Amniotic stem cell (primary cell): ENCODE measurements at places on chromosomes 7 and 10.

DNA sequence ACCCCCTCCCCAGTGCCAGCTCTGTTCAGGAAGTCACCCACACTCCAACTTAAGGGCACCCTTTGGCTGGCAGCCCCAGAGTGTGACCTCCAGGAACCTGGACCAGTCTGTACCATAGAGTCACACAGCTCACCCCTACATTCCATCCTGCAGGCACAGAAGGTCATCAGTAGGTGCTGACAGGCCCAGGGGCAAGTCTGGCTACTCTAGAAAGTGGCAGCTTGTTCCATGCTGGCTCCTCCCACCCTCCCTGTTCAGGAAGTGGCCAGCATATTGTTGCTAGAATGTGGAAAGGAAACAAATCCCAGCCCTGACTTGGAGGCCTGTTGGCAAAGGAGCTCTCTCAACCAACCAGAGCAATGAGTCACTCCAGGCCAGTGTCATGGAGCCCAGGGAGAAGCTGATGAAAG lies 3.2 kb upstream of the NCOA4 start:
- DNase-seq, result peak; percentile 11

DNA sequence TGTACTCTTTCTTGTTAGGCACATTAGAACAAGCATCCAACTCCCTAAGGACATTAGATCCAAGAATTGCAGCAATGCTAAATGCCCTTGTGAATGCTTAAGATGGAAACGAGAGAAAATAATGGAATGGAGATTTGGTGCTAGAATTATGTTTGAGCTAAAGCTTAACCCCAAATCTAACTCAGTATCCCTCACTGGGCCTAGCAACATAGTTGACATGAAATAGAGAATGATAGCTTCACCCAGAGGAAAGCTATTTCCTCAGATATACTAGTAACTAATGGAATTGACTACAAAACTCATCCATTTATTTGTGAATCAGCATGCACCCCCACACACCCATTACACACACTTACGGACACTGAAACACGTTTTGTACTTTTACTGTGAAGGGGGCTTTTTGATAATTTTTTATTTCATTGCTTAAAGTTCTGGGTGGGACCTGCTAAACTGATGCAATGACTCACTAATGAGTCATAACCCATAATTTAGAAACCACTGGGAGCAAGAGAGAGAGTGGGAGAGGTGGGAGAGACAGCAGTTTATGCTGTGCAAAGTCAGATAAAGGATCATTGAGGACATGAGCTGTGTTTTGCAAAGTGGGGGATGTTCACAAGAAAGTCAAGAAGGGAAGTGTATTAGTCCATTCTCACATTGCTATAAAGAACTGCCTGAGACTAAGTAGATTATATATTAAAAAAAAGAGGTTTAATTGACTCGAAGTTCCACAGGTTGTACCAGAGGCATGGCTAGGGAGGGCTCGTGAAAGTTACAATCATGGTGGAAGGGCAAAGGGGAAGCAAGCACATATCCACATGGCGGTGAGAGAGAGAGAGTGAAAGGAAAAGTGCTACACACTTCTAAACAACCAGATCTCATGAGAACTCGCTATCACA lies 382.7 kb downstream of the SFMBT2 start:
- no peak for DNase-seq

DNA sequence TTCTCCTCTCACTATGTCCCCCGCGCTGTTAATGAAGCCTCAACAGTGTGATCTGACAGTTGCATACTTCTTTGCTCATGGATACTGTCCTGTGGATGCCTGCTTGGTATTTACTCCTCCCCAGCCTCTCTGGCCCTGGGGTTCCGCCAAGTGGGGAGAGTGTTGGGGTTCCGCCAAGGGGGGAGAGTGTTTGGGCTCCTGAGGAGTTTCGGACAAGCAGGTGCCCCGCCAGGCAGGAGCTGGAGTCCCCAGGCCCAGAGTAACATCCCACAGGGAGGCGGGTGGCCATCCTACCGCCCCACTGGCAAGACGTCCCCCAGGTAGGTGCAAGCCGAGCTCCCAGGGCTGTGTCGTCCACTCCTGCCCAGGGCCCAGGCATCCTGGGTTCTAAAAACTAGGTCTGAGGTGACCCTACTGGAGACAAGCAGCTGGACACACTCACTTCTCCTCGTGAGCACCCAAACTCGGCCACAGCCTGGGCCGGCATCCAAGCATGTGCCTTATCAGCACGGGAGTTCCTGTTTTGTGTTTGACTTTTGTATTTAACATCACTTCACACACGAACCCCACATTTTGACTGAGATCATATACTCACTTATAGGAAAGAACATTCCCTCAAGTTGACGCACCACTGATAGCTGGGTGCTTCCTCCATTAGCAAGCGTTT lies 34.2 kb downstream of the CAMK2B start:
- DNase-seq, result no peak

DNA sequence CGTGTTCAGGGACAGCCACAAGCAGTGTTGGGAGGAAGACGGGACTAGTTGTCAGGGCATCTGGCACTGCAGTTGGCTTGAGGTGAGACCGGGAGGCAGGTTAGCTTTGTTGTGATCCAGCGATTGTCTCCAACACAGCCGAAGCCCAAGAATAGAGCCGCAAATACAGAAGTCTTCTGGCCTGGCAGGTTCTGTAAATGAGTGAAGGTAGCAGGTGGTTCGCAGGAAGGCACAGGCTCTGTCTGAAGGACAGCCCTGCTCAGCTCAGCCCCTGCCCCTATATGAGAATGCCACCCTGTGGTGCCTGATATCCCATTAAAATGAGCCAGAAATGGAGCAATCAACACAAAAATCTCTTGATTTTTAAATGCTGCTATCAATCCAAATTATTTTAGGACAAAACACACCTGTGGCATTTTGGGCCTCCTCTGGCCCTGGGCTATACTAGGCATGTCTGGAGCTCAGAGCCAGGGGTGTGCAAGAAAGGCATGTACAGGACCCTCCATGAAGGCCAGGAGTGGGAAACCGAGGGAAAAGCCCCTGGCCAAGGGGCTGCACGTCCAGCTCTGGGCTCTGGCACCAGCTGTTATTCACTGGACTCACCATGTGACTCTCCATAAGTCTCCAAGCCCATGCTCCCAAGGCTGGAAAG lies 11.2 kb upstream of the C10orf71 start:
- no peak for DNase-seq

GRCh38 chr7:24050991-24051560 lies 232.9 kb upstream of the NPY start:
- no peak for DNase-seq

DNA sequence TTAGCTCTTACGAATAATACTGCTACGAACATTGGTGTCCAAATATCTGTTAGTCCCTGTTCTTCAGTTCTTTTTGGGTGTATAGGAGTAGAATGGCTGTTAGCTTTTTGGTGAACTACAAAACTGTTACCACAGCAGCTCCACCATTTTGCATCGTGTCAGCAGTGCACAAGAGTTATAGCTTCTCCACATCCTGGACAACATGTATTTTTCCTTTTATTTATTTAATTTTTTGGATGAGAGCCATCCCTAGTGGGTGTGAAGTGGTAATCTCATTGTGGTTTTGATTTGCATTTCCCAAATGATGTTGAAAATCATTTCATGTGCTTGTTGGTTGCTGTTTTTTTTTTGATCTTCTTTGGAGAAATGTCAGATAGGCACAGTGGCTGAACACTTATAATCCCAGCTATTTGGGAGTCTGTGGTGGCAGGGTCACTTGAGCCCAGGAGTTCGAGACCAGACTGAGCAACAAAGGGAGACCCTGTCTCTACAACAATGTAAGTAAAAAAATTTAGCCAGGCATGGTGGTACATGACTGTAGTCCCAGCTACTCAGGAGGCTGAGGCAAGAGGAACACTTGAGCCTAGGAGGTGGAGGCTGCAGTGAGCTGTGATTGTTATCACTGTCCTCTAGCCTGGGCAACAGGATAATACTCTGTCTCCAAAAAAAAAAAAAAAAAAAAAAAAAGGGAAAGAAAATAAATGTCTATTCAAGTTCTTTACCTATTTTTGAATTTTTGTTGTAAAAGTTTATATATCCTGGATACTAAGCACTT lies 31.7 kb downstream of the TRIM24 start:
- DNase-seq, result no peak

DNA sequence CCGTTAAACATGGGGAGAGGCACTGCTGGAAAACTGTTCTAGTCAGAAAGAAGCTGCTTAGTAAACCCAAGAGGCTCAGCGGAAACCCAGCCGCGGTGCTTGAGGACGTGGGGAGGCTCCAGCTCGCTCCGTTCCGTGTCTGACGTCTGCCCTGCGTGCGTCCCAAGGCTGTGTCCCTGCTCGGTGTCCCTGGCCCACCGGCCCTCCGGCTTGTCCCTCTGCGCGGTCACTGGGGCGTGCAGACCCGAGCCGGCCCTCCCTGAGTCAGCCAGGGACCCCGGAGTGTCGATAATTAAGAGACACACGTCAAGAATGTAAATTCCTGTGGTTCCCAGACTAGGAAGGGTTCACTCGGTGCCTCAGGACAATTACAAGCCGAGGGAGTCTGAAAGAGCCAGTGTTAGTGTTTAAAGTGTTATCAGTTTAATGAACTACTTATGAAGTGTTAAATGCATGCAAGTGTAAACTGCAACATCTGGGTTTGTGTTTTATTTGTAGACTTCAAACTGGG lies 98.9 kb downstream of the WDR11 start:
- peak; percentile 1 for DNase-seq

GRCh38 chr7:117346161-117346560 lies 23.3 kb upstream of the WNT2 start:
- no peak for DNase-seq

DNA sequence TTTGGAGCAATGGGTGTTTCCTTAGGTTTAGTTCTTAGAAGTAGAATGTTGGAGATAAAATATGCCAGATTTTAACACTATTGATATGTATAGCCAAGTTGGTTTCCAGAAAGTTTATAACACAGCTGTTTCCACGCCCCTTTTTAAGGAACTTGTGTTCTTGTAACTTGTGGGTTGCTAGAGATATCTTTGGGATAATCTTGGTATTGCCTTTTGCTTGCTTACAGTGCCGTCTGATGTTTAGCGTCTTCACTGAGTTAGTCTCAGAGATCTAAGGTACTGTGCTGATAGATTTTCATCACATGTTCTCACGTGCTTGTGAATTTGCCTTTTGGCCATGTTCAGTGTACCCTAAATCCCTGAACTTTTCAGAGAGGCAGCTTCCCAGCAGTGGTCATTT lies 12.4 kb downstream of the TMEM248 start:
- DNase-seq, result no peak

GRCh38 chr10:120262857-120263547 lies 194.0 kb upstream of the PLPP4 start:
- no peak for DNase-seq

DNA sequence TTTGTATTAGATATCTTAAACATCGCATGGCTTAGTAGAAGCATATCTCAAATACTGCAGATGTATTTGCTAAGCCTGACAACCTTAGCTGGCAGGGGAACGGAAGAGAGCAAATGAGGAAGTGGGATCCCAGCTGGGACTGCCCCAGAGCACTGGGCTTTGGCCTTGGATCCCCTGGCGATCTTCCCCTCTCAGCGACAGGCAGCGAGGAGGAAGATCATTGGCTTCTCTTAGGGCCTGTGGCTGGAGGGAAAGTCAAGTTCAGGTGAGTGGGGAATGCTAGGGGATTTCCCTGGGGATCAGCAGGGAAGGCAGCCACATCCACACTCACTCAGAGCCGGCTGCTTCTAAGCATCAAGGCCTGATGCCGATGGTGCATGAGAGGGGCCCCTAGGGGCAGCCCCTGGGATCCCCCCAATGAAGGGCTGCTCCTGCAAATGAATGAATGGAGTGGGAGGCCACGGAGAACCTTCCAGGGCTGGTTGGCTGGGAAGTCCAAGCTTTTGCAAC lies 42.0 kb downstream of the LYZL2 start:
- no peak for DNase-seq

GRCh38 chr7:149397470-149398043 lies 63.3 kb downstream of the ZNF777 start:
- no peak for DNase-seq

DNA sequence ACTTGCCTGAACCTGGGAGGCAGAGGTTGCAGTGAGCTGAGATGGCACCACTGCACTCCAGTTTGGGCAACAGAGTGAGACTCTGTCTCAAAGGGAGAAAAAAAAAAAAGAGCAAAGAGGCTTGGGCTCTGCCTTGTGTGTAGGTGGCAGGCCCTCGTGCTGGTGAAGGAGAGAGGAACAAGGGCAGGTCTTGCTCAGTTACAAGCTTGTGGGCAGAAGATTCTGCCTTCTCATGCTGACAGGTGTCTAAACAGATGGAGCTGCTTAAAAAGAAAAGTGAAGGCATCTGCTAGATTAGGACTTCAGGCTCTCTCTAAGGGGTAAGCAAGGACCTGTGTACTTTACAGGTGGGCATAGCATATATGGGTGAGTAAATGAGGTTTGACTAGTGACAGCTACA lies 65.5 kb upstream of the TRIM8 start:
- no peak for DNase-seq

DNA sequence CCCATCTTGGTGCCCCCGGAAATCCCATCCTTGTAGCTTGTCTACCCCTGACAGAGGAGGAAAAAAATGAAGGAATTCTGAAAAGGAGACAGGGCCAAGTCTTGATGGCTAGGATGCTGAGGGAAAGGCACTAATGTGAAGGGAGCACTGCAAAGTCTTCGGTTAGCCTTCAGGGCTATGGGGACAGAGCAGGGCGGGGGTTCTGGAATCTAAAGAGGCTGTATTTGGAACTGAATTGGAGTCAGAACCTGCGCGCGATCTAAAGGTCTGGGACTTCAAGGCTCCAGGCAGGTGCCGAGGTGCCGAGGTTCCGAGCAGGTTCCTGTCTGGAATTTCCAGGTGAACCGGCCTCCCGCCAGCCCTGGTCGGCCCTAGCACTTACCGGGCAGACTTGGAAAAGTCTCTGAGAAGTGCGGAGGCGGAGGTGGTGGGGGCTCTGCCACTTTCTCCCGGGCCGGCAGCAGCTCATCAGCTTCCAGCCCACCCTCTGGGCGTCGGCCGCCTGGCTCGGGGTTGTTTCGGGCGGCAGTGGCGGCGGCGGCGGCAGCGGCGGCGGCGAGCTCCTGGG lies 781 bp downstream of the GBX1 start:
- no peak for DNase-seq

DNA sequence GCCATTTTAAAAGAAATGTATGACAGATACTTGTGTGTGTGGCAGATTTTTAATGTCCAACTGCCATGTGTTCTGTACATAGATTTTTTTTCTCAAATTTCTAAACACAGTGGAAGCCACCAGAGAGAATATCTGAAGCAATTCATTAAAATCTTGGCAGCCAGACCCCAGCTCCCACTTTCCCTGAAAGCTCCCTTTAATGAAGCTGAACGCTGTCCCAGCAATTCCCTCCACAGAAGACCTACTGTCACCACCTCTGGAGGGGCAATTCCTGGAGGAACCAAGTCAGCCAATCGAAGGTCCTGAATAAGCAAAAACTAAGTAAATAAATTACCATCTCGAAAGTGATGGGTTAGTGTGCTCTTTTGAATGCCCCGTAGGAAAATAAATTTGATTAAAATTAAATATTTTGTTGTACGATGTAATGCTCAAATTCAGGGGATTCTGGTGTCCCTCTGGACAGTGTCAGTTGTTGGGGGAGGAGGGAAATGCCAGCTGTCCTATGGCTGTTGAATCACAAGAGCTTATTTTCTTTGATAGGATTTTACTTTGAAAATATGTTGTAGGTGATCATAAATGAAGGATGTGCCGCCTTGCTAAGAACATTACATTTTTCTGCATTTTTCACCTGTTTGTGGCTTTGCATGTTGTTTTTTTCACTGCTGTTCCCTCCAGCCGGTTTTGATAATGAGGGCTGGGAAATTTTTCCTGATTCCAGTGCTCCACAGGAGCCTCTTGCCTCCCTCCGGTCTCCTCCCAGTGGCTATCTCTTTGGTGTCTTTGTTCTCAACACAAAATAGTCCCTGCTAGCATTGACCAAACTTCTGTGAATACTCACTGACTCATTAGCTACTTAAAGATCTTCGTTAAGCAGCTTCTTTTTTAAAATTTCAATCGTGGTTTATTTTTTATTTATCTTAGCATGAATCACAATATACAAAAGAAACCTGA lies 9.2 kb upstream of the GSAP start:
- no peak for DNase-seq

- no peak for DNase-seq
These were observed 47.6 kb downstream of the ASB13 start for GRCh38 chr10:5618829-5619228.
